Stimulated activated CD4-positive, alpha-beta T cell treated with anti-CD3 and anti-CD28 coated beads, Interleukin-4, amount 100 ng/mL, for 48 hours (primary cell): ENCODE measurements at places on chromosomes 3 and 15.

DNA sequence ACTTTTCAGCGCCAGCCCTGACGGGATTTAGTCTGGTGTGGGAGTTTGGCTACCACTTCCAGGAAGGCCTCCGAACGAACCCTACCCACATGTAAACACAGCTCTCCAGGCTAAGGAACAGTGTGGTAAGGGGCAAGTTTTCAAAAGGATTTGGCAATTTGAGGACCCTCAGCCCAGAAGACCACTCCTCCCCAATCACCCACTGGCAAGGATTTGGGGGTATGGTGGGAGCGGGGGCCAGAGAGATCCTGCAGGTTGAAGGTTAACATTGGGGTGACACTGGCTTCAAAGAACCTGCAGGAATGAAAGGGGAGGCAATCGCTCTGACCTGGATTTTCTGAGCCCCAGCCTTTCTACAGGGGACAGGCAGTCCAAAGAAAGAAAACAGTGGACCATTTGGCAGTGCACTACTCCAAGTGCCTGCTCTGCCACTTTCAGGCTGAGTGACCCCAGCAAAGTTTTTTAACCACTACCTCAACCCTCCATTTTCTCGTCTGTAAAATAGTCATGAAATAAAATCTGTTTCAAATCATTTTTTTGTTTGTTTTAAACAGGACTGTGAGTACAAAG, 34.5 kb downstream of the ZIC4 start:
- no peak for DNase-seq

- DNase-seq: no peak
Measured at GRCh38 chr15:83435782-83436181, 11.4 kb upstream of the SH3GL3 start.

DNA sequence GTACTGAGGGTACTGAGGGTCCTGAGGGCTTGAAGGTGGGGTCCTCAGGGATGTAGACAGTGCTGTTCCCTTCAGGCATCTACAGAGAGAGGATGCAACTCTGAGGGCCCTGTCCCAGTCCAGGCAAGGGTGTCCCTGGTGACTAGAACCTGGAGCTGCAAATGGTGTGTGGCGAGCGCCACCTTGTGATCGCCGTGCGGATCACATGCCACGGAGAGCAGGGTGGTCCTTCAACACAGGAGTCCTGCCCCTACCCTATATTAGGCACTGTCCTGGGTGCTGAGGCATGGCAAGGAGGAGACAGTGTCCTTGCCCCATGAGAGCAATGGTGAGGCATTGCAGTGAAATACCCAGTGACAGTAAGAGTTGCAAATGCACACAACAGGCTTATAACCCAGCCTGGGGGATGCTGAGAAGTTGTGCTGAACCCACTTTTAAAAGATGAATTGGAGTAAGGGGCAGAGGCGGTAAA, 23.6 kb downstream of the RHCG start:
- DNase-seq: peak; percentile 36

- no peak for DNase-seq
Measured at GRCh38 chr15:28934645-28935044, 48.9 kb downstream of the APBA2 start.

- DNase-seq: no peak
Measured at GRCh38 chr3:112979244-112979832, 4.4 kb upstream of the CD200R1 start.

DNA sequence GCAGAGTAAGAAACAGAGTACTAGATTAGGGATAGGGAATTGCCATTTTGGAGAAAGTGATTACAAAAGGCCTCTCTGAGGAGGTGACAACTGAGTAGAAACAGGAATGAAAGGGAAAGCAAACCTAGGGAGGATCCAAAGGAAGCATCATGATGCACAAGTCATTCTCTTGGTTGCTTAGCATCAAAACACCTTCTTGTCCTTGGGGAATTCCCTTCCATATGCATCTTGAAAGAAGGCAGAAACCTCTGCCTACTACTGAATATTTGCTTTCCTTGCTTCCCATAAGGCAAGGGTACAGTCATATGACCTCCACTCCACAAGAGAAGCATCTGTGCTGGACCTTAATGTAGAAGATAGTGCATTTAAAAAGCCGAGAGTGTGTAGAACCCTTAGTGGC, 24.1 kb downstream of the GABPB1 start:
- no peak for DNase-seq

GRCh38 chr3:159881828-159882309, 106.8 kb upstream of the IL12A start:
- DNase-seq: no peak

GRCh38 chr3:27253831-27254230, 115.4 kb downstream of the NEK10 start:
- no peak for DNase-seq

- peak; percentile 1 for DNase-seq
Measured at GRCh38 chr15:31803388-31803884, 226.9 kb upstream of the CHRNA7 start.

- peak; percentile 30 for DNase-seq
Measured at GRCh38 chr15:52331490-52332240, 36.1 kb upstream of the MYO5C start.

DNA sequence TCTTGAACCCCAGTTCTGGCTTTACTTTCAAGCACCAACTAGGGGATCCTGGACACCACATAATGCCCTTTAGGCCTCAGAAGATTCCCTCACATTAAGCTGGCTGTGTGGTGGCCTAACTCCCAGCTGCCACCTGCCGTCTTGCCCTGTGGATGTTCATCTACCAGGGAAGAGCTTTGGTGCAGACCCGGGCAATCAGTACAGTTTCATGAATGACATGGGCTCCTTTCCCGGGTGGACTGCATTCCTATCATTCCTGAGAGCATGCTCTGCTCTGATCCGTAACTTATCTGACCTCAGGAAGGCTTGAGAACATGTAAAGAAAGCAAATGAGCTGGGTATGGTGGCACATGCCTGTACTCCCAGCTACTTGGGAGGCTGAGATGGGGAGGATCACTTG, 50.0 kb upstream of the GSK3B start:
- no peak for DNase-seq

- no peak for DNase-seq
Measured at GRCh38 chr3:155303540-155304097, 10.1 kb upstream of the STRIT1 start.

DNA sequence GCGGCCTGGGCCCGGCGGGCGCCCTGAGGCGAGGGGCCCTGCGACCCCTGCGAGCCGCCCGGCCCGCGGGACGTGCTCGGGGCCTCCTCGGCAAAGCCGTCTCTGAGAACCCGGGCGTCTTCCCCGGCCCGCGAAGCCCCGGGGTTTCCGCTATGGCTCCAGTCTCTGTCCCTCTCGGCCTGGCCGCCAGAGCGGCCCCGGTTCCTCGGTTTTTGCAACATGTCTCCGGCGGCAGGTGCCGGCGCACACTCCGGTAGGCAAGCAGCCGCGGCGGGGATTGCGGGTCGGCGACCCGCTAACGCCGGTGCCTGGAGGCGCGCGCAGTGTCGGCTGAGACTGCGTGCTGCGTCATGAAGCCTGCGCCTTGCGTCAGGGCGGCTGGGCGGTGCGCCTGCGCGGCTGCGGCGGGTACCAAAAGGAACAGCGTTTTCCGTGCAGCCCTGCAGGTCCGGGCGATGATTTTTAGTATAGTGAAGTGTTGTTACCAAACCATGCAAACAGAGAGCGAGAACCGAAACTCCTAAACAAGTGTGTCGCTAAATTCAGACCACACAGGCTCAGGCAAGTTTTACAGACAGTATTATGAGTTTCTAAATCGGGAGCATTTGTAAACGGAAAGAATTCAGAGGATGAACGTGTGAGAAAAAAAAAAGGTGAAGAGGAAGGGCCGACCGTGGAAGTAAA, at the start of gene NSMCE3:
Gene NSMCE3, minus strand, starts transcription at position 338 of the 684 bp plus-strand sequence. Its CDS starts 117 bp downstream, at position 221.
- DNase-seq: peak; percentile 87

GRCh38 chr3:154085799-154086198, 35.4 kb upstream of the ARHGEF26 start:
- no peak for DNase-seq

- DNase-seq: no peak
Measured at GRCh38 chr3:151792411-151792810, 21.5 kb upstream of the AADAC start.

DNA sequence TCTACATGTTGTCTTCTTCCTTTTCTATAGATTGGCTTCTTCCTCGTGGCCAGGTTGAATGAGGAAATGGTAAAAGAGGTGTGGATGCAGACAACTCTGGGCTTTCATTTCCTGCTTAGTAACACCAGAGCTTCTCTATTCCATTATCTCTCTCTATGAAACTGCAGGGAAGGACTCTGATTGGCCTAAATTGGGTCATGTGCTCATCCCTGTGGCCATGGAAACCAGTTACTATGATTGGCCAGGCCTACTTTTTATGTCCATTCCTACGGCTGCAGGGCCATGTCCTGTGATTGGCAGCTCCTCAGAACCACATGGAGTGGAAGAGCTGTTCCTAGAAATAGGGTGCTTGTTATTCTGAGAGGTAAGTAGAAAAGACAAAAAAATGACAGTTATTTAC, 486.9 kb upstream of the ADAMTS9 start:
- no peak for DNase-seq

DNA sequence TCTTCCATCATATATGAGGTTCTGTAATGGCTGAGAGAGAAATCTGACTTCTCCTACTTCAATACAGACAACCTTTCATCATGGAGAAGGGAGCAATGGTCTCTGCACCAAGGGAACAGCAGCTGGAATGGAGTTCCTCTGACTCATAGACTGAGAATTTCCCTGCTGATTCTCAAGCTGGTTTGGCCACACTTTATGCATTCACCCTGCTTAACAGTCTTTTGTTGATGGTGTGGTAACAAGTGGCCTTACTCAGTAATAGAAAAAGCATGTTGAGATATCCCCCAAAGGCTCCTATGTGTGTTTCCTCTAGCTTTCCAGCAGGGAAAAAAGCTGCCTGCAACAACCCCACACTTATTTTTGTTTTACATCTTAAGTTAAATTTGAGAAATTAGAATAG, 138.1 kb downstream of the GREM1 start:
- no peak for DNase-seq

DNA sequence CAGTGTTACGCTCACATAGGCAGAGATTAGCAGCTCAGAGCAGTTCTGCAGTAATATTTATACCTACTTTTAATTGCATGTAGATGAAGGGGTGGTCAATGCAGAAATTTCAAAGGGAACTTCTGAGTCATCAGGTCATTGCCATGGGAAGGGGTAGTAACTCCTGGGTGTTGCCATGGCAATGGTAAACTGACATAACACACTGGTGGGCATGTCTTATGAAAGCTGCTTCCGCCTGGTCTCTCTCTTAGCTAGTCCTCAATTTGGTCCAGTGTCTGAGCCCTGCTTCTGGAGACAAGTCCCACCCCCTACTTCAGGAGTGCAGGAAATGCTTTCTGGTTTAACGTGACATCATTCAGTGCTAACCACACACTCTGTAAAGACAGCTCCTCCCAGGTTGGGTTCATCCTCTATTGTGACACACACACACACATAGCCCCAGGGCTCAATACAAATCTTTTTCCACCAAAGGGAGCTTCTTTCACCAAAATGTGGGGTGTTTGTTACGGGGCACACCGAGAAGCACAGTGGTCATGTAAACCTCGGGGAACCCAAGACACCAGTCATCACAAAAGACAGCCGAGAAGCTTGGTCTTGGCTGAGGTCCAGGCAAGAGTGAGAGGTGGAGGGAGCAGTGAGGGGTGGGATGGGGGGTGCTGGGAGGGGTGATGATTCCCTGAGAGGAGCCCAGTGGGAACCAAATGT, 74.5 kb downstream of the TLE3 start:
- peak; percentile 13 for DNase-seq

- DNase-seq: no peak
Measured at GRCh38 chr3:59535791-59536221, 486.0 kb upstream of the CFAP20DC start.

- DNase-seq: no peak
Measured at GRCh38 chr3:40593351-40593750, 68.6 kb downstream of the ZNF621 start.

DNA sequence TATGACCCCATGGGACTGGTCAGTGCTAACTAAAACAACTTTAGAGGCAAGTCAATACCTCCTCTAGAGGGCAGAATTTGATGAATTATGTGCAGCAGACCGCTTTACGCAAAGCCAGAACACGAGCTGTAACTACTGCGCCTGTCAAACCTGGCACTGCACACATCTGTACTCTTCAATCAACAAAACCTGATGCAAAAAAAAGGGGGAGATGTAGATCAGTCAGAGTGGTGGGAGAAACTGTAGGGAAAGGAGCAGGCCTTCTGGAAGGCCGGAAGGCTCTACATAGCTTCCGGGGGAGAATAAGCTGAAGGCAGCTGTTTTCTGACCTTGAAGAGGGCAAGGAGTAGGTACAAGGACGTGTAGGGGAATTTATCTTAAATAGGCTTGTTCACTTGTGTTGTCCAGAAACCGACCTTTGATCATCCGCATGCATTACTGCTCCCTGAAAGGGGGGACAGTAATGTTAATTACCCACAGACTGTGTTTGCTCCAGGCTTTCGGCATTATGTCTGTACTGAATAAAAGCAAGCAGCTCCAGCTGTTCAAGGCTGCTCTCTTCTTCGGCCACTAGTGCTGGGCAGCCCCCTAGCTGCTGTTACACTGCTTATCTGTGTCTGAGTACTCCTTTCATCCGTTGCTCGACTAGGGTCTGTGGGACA, 41.0 kb downstream of the GPR160 start:
- DNase-seq: no peak

DNA sequence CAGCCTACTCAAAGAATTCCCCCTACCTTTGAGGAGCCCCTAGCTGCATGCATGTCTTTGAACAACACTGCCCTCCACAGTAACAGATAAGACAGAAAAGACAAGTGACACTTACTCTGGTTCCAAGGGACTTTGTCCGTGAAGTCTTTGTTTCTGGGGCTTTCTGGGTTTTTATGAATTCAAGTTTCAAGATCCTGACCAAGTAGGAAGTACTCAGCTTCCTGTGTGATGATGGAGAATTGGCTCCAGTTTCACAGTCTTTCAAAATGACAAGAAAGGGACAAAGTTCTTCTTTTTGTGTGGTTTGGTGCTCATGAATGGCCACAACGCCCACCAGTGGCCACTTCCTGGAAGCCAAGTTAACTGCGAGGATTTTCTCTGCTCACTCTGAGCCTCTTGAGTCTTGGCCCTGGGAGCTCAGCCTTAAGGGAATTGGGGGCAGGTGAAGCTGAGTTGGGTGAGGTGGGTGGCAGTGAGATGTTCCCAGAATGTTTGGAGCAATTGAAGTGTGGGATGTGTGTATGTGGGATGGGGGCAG, at the start of gene CCR1:
Gene CCR1, minus strand, starts transcription at position 147 of the 538 bp plus-strand sequence. CDS start 4,000 bp downstream, outside the sequence.
- DNase-seq: peak; percentile 51

DNA sequence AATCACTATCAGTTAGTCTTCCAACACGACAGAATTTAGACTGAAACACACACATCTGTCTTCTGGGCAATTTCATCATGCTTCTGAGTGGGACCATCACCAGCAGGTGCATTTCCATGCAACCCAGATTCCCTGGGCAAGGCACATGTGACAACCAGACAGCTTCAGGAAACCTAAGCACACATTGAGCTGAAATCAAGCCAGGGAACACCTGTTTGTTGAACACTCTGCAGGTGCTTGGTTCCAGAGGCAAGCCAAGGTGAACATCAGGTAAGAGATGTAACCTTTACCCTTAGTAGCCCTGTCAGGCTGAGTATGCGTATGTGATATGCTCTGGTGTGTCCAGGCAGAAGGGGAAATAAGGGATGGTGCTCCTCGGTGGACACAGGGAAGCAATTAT, 3.3 kb upstream of the PSMD2 start:
- DNase-seq: no peak
